ENCODE measurements at places on chromosomes 11 and 22. TPM values are rescaled to one million over a fixed set of nuclear protein-coding genes. Genes with fewer than 3 reads are reported as not detected.
A peak's percentile ranks its signal among the peaks of the same experiment; 100 is the strongest.

GRCh38 chr11:88194990-88195389 lies 19.7 kb upstream of the RAB38 start:
- H3K4me3 ChIP-seq, result no peak overlapping the region
- no peaks in the 10 kb centered on the region for H3K27me3 ChIP-seq
- DNase-seq, result no peak
- H3K27ac ChIP-seq, result no peak overlapping the region
- no peaks in the 10 kb centered on the region for H3K36me3 ChIP-seq

GRCh38 chr22:49507607-49508292 lies 319.9 kb downstream of the BRD1 start:
- no peaks in the 10 kb centered on the region for H3K36me3 ChIP-seq
- no peaks in the 10 kb centered on the region for H3K4me1 ChIP-seq
- no peak overlapping the region for H3K27ac ChIP-seq
- H3K4me3 ChIP-seq, result no peak overlapping the region
- no peak for DNase-seq

DNA sequence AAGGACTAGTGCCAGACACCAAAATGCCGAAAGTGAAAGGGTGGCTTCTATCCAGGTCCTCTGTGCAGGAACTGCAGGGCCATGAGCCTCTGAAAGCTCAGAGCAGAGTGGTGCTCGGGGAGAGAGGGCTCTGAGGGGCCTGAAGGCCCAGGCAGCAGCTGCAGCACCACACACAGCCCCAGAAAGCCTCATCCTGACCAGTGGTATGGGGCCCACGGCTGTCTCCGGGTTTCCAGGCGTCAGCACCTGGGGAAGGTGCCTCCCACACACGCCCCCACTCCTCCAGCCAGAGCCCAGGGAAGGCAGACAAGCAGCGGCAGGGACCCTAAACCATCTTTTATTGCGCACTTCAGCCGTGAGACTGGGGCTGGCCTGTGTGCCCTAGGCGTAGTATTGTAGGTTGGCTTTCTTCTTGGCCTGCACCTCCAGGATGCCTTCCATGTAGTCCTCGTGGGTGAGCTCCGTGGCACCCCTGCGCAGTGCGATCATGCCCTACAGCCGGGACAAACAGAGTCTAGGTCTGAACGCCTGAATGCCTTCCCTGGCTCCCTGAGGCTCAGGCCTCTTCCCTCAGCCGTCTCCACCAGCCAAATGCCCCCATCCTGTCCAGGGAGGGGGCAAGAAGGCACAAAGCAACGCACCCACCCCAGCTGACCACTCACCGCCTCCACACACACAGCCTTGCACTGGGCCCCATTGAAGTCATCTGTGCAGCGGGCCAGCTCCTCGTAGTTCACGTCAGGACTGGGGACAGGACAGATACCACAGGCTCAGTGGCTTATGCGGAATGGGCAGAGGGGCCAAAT lies 7.6 kb downstream of the PSMC3 start:
- H3K27ac ChIP-seq, result no peak overlapping the region
- DNase-seq, result no peak
- H3K36me3 ChIP-seq, result peaks cover 36% of the 10 kb centered on the region
- no peaks in the 10 kb centered on the region for H3K27me3 ChIP-seq

DNA sequence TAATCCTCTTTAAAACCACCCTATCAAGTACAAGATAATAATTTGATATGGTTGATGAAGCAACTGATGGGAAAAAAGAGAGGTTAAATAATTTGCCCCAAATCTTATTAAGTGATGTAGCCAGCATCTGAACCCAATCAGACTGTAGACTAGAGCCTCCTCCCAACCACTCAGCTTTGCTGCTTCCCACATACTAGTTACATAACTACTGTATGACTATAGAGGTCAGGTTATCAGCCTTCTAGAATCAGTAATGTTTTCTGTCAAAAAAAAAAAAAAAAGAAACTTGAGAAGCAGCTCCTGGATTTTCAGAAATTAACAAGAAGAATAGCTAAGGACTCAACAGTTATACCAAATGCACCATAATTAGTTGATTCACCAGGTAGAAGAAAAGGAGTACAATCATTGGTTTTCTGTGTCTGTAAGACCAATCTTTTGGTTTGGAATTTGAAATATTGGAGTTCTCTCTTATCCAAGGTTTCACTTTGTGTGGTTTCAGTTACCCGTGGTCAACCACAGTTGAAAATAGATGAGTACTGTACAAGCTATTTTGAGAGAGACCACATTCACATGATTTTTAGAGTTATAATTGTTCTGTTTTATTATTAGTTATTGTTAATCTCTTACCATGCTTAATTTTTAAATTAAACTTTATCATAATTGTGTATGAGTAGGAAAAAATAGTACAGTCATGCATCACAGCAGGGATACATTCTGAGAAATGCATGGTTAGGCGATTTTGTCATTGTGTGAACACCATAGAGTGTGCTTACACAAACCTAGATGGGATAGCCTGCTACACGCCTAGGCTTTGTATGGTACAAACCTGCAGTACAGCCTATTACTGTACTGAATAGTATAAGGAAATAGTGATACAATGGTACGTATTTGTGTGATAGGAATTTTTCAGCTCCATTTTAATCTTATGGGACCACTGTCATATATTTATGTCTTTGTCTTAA lies 72.2 kb downstream of the PDHX start:
- DNase-seq, result peak; percentile 85
- H3K27me3 ChIP-seq, result no peaks in the 10 kb centered on the region
- peak overlapping the region; percentile 60 for H3K27ac ChIP-seq

DNA sequence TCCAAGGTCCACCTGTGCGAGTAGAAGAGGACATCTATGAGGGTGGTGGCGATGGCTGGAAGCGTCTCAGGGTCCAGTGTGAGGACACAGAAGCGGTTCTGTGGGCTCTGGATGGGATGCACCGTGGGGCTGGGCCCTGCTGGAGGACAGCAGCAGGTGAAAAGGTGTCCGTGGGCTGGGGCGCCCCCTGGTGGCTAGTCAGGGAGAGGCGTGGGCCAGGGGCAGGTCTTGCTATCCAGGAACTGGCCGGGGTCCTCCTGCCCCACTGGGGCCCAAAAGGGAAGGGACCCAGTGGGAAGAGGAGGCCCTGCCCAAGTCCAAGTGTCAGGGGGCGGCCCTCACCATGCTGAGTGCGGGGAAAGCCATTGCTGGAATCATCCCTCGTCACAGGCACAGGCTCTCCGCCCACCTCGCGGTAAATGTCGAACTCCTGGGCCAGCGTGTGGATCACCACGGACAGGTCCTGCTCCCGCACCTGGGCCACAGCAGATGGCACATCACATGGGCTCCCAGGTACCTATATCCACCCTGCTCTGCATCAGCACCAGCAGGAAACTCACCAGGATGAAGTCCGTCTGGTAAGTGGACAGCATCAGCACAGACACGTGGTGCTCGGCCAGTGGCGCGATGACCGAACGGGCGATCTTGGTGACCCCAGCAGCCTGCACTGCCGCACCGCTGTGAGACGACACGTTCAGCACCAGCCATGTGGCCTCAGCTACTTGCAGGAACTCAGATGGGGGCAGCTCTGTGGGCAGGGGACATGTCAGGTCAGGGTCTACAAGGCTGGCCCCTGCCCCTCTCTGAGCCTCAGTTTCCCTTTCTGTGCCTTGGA lies 2.3 kb downstream of the CASTOR1 start:
- no peak overlapping the region for H3K27ac ChIP-seq
- no peak overlapping the region for H3K4me3 ChIP-seq
- H3K36me3 ChIP-seq, result no peaks in the 10 kb centered on the region
- peaks cover 33% of the 10 kb centered on the region for H3K4me1 ChIP-seq
- no peaks in the 10 kb centered on the region for H3K27me3 ChIP-seq

DNA sequence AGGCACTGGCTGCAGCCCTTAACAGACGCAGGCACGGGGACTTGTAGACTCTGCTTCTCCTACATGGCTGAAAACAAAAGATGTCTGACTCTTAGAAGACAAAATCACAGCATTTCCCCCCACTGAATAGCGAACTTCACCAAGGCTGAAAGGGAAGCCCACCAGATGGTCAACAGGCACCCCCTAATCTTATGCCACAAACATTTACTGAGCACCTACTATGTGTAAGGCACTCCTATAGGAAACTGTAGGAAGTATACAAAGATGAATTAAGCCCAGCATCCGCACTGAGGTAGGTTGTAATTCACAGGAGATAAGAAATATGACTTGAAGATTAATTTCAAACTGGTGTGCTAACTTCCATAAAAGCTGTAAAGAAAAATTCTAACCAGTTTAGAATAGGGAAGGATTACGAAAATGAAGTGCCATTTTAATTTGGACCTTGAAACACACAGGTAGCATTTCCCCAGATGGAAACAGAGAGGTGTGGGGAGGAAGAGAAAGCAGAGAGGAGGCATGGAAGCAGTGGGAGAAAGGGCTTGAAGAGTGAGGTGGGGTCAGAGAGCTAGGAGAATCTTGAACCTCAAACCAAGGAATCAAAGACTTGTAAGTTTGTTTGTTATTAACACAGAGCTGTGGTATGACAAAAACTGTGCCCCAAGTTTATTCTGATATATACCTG lies 38.1 kb downstream of the NUMA1 start:
- peaks cover 44% of the 10 kb centered on the region for H3K4me1 ChIP-seq
- H3K4me3 ChIP-seq, result peak overlapping the region; percentile 81
- H3K36me3 ChIP-seq, result peaks cover 2% of the 10 kb centered on the region
- no peaks in the 10 kb centered on the region for H3K27me3 ChIP-seq

The GRM5 gene
- 0.70 TPM for total RNA-seq

The SH3BP1 gene
- 26.5 TPM for total RNA-seq

The TBX10 gene
- not detected for total RNA-seq

The ANO1 gene
- total RNA-seq, result 0.14 TPM

The ELF5 gene
- not detected for total RNA-seq

Measured in astrocyte (in vitro differentiated cells and primary cell).